ENCODE measurements at places on chromosomes 4 and X.

GRCh38 chrX:150084496-150085229 lies 146.4 kb upstream of the EOLA2 start:
- DNase-seq = no peak

DNA sequence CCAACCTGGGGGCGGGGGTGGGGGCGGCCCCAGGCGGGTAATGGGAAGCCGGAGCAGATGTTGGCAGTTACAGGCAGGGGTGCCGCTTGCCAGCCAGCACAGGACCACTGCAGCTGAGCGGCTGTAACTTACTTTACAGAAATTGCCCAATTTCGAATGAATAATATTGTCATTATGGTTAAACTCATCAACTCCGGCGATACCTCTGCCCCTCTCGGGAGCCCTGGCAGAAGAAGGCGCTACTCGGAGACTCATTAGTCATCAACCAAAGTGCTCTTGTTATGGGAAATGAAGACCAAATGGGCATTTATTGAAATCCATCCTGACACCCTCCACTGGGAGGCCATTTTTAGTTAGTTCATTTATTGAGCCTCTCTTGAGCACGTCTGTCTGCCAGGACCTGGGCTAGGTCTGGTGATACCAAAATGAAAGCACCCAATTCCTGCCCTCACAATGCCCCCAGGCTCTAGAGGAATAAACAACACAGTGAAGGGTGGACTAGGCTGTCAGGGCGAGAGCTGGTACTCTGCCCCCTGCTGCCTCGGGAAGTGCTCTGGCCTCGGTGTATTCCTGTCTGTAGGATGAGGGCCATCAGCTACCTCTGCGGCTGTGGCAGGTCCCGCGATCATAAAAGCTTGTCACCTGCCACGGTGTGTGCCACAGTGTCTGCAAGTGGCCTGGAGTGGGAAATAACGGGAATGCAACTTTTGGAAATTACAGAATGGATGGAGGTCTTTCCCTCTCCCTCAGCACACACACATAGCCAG lies 159.1 kb upstream of the PSAPL1 start:
- DNase-seq = no peak

- DNase-seq = peak; percentile 21
Measured at GRCh38 chr4:27176400-27176799, 315.8 kb downstream of the STIM2 start.

- no peak for DNase-seq
Measured at GRCh38 chrX:152913910-152914309, 16.0 kb downstream of the ZNF185 start.

DNA sequence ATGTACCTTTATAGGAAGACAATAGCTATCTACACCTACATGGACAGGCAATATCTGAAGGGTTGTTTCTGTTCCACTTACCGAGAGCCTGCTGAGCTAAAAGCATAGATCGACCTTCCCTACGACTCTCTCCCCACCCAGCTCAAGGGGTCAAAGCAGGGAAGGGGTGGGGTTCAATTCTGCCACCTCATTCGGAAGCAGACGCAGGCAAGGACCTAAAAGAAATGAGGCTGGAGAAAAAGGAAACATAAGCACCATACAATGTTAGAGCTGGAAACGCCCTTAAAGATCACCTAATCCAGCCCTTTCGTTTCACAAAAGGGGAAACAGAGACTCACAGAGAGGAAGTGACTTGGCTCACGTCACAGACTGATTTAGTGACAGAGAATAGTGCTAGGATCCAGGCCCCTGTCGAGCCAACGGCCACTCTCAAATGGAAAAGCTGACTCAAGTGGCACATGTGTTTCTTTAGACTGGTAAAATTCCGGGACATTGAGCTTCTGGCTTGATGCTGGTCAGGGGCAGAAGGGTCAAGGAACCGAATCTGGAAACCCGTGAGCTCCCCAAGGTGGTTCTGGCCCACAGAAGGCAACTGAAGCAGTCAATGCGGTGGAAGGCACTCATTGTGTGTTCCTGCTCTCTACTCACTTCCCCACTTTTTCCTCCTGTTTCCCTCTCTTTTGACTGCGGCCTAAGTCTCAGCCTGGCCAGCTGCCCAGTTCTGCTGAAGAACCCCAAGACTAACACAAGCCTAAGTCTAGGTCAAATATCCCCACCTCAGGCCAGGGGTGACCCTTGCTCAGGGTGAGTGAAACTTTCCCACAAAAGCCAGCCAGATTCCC lies 7.5 kb downstream of the SEPTIN6 start:
- no peak for DNase-seq

GRCh38 chr4:158949099-158949498 lies 153.8 kb upstream of the RAPGEF2 start:
- DNase-seq = no peak

- peak; percentile 0 for DNase-seq
Measured at GRCh38 chrX:12080265-12080664, 58.0 kb upstream of the FRMPD4 start.

DNA sequence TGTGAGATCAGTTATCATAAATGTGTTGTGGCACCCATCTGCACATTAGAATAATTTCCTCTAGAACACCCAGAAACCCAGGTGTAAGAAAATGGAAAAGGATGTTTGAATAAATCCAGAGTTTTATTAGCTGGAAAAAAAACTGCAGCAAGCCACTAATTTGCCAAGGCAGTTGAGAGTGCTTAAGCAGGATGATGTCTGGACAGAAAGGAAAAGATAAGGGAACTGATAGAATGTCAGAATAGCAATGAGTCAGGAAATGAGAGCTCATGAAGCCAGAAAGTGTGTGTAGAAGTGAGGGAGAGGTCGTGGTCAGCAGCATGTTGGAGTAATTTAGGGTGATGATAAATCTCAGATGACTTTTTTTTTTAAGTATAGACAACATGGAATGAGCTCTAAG lies 15.2 kb upstream of the NEUROG2 start:
- no peak for DNase-seq

DNA sequence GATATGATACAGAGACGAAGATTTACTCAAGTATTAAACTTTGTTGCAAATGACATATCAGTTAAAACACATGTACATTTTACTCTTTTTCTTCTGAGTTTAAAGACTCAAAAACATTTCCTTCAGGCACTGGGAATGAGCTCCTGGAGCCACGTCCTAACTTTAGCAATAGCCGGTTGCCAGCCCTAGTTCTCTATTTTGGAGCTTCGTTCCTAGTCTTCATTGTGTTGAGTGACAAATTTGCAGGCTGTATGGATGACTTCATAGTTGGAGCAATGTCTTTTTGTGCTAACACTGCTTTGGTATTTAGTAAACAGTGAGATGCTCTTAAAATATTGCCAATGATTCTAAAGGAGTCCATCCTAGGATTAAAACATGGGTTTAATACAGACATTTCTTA lies 190.9 kb downstream of the FAT4 start:
- DNase-seq = no peak

DNA sequence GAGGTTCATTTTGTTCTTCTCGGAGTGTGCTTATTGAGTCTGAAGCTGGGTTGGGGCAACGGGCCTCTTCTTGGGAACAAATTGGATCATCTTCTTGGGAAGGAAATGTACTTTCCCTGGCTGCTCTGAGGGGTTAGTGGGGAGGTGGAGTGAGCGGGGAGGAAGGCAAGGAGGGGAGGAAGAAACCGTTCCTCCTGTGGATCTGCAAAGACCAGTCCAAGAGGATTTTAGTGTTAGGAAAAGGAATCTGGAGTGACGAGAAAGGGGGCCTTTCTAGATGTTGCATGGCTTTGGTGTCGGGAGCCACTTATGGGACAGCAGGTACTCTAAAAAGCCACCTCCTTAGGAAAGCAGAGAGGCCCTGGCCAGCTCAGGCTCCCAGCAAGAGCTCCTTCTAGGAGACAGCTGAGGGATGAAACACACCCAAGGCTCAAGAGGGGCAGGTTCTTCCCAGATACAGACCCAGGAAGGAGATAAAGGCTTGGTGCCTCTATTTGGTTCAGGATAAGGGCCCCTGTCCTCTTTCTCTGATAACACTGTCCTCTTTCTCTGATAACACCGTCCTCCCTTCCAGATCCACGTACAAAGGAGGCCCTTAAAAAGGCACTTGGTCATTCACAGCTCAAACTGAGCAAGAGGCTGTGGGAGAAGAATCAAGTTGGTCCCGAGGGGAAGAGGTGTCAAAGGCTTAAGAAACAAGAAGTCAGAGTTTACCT lies 451 bp downstream of the SOD3 start:
- DNase-seq = no peak

GRCh38 chrX:120090208-120090607 lies 12.7 kb upstream of the RHOXF2B start:
- no peak for DNase-seq

DNA sequence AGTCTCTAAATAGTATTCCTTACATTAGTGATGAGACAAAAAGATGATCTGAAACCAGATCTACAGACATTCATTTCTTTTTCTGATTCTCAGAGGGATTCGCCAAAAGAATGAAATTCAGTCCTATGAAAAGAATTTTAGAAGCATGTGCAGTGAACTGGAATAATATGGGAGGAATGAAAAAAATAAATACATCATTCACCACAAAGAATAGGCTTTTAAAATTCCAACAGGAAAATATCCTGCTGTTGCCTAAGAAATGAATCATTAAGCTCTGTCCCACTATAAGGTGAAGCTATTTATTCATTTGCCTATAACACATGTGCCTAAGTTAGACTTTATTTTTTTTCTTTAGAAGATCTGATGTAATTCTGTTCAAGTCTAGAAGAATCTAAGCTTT lies 165.9 kb downstream of the IL15 start:
- DNase-seq = no peak
